Ureter (tissue), 1 donor: ENCODE measurements at places on chromosomes 16 and 17. TPM values are rescaled to one million over a fixed set of nuclear protein-coding genes. Genes with fewer than 3 reads are reported as not detected.

- DNase-seq: no peak
Measured at GRCh38 chr16:86664522-86665318, 86.4 kb downstream of the FOXL1 start.

DNA sequence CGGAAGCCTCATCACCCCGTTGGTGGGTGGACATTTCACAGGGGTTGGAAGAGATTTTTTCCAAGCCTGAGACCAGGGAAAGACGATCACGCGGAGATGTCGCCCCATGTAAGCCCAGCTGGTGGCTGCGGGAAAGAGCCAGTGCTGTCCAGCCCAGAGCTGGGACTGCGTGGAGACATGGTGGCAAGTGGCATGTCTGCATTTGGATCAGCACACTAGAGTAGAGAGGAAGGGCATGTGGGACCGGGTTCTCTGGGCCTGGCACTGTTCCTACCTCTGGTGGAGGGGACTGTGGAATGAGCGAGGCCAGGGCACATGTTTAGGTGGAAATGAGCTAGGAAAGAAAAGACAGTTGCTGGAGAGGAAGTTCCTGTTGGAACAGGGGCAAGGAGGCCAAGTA lies 20.0 kb downstream of the SBK1 start:
- DNase-seq: no peak

DNA sequence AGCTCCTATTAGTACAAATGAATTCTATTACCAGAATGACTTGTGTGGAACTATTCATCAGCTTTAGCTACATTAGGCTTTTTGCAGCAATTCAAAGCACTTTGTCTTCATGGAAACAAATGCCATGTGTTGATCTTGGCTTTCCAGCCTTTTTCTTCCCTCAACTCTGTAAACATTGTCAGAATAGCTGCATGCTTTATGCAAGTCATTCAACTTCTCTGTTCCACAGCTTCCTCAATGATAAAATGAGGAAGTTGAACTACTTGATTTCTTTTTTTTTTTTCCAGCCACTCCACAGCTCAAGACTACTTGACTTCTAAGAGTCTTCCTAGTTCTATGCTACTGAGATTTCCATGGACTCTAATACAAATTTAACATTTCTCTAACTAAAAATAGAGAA lies 41.1 kb downstream of the KIAA0753 start:
- DNase-seq: no peak

DNA sequence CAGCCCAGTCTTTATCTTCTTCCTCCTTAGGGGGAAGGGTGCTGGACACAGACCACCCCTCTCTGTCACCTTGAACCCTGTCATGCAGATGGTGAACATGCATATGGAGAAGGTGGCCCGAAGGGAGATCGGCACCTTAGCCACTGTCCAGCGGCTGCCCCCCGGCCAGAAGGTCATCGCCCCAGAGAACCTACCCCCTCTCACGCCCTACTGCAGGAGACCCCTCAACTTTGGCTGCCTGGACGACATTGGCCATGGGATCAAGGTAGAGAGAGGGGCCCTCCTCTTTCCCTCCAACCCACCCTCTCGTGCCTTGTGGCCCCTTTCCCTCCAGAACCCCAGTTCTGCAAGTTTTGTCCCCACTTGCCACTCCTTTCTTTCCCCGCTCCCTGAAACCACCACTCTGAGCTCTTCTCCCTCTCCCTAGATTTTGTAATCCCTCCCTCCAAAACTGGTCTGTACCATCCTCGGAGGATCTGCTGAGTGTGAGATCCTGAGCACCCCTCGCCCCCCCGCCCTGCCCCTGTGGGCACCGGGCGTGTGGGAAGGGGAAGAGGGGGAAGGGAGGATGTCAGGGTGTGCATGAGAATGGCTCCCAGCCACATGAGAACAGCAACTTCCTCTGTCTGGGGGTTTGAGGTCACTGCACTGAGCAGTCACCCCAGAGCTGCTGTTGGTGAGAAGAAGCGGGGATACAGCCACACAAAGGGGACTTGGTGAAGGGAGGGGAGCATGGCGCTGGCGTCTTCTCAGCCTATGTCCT lies 7.3 kb downstream of the ABI3 start:
- DNase-seq: no peak

GRCh38 chr16:19116711-19117449 lies 3.1 kb downstream of the ITPRIPL2 start:
- DNase-seq: no peak

- no peak for DNase-seq
Measured at GRCh38 chr16:10556236-10556635, 24.2 kb downstream of the EMP2 start.

DNA sequence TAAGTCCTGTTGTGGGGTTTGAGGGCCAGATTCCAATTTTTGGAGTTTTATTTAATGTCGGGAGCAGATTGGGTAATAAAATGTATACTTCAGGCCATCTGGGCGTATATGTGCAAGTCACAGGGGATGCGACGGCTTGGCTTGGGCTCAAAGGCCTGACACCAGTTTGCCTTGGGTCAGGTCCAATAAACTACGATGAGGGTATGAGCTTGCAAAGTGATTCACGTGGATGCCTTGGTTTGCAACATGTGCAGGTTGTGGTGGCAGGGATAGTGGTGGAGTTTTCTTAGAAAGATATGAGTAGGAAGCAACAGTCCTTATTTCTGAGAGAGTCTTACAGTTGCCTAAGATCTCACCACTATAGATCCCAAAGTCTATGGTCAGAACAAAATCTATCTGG lies 157.0 kb upstream of the CDH11 start:
- no peak for DNase-seq

DNA sequence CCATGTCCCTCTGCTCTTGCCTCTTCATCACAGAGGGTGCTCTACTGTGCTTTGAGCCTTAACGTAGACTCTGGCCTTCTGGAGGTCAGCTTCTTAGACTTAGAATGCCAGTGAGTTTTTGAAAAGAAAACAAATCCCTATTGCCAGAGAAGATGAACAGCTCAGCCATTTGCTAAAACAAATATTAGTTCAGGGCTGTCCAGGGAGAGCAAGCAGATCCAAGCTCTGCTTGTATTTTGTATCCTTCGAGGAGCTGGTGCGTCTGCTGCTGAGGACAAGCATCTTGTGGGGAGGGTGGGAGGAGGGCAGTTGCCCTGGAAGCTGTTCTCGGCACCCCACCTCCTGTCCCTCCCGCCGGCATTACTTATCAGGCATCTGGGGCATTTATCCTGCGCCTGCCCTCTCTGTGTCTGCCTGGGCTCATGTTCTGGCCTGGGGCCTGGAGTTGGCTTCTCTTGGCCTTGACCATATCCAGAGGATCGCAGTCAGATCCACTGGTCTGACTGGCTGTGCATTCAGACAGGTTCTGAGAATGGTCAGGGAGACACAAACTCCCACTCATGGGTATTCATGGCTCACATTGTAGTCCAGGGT lies 173.1 kb upstream of the NLRP1 start:
- DNase-seq: no peak

DNA sequence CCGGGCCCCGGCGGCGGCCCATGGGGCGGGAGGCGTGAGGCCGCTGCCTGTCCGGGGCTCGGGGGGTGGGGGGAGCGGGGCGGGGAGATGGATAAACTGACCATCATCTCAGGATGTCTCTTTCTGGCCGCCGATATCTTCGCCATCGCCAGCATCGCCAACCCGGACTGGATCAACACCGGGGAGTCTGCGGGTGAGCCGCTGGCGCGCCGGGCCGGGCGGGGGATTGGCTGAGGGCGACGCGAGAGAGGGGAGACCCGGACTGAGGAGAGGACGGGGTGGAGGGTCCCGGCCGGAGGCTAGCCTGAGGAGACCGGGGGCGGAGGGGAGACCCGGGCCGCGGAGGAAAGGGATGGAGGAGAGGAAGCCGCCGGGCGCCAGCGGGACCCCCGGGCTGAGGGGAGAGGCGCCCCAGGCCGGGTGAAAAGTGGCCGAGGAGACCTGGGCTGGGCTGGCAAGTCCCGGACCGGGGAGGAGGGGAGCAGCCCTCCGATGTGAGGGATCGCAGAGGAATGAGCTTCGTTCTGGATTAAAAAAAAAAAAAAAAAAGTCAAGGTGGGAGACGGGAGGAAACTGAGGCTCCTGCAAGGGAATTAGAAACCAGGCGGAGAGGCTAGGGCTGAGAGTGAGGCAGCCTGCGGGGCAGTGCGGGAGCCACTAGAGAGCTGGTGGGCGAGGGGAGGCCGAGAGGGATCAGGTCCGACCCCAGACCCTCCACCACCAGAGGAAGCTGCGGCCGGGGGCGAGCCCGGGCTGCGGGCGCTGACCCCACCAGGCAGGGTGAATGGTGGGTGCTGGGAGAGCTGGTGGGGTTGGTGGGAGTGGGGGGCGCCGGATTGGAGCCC lies 526 bp downstream of the MOSMO start:
- DNase-seq: peak; percentile 47

GRCh38 chr17:67746704-67747571 lies 29.2 kb downstream of the NOL11 start:
- no peak for DNase-seq

DNA sequence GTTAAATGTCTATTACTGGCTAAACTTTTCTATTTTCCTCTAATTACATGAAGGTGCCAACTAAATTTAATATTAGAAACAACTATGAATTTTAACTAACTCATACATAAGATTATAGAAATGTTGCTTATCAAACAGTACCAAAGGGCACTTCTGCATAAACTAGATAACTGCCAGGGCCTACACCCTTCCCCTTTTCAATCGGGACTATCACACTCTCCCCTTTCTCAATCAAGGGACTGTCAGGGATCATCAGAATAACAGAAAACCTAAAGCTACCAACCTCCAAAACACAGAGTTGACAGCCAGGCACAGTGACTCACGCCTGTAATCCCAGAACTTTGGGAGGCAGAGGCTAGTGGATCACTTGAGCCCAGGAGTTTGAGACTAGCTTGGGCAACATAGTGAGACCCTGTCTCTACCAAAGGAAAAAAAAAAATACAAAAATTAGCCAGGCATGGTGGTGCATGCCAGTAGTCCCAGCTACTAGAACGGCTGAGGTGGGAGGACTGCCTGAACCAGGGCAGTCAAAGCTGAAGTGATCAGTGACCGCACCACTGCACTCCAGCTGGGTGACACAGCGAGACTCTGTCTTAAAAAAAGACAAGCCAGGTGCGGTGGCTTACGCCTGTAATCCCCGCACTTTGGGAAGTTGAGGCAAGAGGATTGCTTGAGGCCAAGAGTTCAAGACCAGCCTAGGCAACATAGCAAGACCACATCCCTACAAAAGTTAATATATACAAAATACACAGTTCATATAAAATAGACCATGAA lies 3.2 kb upstream of the PHLPP2 start:
- no peak for DNase-seq

DNA sequence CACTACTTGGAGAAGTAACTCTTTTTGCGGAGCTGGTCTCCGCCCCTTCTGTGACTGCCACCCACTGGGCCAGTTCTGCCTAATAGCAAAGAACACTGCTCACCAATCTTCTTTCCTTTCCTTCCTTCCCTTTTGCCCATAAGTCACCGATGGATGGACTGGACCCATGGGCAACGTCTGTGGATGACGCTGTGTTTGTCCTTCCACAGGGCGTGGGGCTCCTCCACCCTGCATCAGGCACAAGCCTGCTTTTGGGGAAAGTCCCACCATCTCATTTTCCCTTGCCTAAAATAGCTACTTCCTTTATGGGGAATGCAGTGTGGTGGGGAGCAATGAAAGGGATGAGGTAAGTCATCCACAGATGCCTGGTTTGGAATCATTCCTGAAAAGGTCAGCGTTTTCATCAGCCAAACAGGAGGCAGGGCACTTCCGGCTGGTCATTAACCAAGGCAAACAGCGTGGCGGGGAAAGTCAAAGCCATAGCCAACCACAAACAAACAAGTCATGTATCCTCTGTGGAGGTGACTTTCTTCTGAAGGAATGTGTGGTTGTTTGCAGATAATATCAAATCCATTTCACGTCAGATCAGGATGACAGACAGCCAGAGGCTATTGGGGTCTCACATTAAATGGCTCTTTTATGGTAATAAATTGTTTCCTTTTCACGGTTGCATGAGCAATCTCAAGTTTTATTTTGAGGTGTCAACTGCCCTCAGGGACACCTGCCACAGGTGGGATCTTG lies 30.7 kb upstream of the MED9 start:
- DNase-seq: peak; percentile 78

Gene MFAP4
- 119 TPM for total RNA-seq

Gene PDILT
- total RNA-seq: not detected

Gene ST6GALNAC2
- total RNA-seq: 28.7 TPM

Gene SKAP1
- total RNA-seq: 25.4 TPM

Gene SPECC1
- 26.2 TPM for total RNA-seq

Gene CACNA1G
- 0.36 TPM for total RNA-seq
